ENCODE measurements at places on chromosomes 2 and 18.

- DNase-seq = peak; percentile 79
Measured at GRCh38 chr2:88016086-88016959, at the start of gene RNU2-63P. Gene RNU2-63P, minus strand, starts transcription at chr2:88016547.

DNA sequence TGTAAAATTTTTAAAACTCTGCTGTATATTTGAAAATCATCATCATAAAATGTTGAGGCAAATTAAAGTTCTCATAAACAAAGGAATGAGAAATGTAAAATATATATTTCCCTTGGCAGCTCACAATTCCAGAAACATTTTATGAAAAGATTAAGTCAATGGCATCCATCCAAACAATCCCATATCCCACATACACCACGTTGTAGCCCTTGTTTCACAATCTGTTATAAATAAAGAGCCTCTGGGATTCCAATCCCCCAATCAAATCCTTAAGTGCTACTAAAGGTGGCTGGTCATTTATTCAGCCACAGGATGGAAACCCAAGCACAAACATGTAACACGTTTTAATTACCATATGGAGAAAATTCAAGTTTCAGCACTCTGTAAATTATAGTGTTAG lies 51.7 kb downstream of the GFPT1 start:
- no peak for DNase-seq

DNA sequence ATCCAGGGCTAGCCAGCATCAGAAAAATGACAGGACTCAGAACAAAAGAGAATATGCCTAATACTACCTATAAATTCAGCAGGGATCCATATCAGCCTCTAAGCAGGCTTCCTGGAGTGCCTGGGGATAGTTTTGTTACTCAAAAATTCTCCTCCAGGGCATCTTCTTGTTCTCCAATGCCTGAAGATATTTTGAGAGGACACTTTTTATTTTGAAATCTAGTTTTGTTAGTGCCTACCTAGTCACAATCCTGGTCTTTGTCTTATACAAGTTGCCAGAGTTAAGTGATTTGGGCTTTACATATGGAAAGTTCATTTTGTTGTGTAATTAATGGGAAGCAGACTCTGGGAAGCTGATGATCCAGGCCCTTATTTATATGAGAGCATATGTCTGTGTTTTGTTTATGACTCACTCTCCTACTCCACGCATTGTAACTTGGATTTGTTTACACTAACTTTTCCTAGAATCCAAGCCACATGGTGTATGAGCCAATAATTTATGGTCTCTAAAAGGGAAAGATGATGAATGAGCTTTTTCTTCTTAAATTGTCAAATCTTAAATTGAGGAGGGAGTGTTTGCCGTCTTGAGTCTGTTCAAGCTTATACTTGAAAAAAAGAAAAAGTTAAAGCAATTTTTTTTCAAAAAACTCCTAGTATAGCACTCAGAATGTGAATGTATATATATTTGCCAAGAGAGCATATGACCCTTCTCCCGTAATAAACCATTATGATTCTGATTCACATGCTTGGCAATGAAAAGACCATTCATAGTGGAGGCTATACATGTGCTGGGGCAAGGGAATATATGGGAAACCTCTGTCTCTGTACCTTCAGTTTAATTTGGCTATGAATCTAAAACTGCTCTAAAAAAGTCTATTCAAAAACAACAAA lies 370.3 kb downstream of the SETBP1 start:
- no peak for DNase-seq

- DNase-seq = no peak
Measured at GRCh38 chr2:163554864-163555263, 180.9 kb downstream of the FIGN start.

- DNase-seq = no peak
Measured at GRCh38 chr2:88690591-88691338, 708 bp upstream of the RPIA start.

DNA sequence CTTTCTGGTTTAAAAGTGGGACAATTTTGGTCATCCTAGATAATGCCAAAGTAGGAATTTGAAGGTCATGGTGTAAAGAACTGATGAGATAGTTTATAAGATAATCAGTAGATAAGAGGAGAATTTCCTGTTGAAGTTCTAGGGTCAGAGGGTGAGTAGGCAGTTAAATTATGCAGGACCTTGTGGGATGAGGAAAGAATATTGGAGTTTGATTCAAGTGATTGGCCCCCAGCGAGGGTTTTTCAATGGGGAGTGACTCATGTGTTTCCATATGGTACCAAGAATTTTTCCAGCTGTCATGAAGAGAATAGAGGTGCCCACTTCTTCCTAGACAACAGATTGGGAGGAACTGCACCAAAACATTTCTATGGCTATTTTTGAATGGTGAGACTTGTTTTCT lies 940.2 kb upstream of the ZEB2 start:
- DNase-seq = no peak

GRCh38 chr2:163735685-163736432 lies at the start of gene FIGN:
Gene FIGN, minus strand, starts transcription at chr2:163736008. Its CDS starts 1,081 bp downstream, at chr2:163734927.
- DNase-seq = no peak
